ENCODE measurements at places on chromosomes 7 and 10.

- DNase-seq: no peak
These were observed 50.8 kb upstream of the FRMD4A start for GRCh38 chr10:14381475-14381874.

DNA sequence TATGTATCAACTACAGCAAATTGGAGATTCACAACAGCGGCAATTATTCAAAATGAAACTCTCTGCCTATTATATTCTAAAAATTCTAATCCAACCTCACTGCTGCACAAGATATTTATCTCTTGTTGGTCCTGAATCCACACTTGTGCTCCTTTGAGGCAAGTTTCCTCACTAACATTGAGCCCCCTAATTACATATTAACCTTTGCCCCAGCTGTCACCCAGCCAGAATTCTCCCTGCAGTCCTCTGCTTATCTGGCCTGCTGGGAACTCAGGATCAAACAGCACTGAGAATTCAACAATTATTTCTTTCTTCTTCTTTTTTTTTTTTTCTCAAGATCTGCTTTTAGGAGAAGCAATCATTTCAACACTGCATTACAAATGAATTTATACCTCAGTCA lies 21.5 kb upstream of the PLAC9 start:
- no peak for DNase-seq

DNA sequence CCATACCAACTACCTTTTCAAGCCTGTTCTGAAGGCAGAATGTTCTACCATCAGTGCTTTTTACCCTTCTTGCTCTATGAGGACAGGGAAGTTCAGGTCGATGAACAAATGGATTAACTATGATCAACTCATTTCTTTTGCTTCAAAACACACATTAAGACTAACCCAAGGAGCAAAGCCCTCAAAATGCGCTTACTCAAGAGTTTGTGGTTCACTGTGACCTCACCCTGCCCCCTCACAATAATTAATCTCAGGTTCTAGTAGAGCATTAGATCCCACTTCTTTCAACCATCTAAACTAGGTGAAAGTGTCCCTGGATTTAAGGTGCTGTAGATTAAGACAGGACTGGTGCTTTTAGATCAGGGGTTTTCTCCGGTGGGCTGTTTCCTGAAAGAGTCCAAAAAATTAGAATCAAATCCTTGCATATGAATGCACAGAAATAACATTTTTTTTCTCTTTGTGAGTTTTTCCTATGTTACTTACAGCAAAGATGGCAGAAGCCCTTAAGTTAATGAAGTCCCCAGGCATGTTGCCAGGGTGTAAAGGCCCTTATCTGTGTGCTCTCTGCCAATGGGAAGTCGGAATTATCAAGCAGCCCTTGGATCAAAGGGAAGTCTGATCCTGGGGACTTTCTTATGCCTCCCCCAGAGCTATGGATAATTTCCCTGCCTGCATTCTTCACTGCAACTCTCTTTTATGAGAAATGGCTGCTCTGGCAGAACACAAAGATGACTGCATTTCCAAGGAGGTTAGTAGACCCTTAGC lies 205.5 kb upstream of the STK17A start:
- DNase-seq: no peak

DNA sequence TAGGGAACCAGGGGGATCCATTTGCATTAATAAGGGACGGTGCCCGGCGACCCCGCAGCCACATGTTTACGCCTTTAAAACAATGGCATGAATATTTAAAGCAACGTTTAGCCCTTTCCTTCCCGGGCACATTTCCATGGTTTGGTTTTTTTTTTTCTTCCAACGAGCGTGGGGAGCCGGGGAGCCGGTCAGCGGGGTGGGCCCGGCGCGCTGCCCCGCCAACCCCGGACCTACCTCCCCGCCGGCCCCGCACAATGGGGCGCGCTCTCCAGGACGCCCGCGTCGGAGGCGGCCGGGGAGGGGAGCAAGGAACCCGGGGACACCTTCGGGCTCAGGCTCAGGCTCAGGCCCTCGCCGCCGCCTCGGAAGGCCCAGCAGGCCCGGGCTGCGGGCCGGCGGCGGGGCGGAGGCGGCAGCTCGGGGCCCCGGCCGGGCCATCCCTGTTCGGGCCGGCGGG lies 1.0 kb downstream of the SEPHS1 start:
- DNase-seq: peak; percentile 42

- no peak for DNase-seq
These were observed 251.9 kb downstream of the AGMO start for GRCh38 chr7:15309872-15310271.

- DNase-seq: no peak
These were observed 22.3 kb upstream of the NANOS1 start for GRCh38 chr10:119007211-119007574.

DNA sequence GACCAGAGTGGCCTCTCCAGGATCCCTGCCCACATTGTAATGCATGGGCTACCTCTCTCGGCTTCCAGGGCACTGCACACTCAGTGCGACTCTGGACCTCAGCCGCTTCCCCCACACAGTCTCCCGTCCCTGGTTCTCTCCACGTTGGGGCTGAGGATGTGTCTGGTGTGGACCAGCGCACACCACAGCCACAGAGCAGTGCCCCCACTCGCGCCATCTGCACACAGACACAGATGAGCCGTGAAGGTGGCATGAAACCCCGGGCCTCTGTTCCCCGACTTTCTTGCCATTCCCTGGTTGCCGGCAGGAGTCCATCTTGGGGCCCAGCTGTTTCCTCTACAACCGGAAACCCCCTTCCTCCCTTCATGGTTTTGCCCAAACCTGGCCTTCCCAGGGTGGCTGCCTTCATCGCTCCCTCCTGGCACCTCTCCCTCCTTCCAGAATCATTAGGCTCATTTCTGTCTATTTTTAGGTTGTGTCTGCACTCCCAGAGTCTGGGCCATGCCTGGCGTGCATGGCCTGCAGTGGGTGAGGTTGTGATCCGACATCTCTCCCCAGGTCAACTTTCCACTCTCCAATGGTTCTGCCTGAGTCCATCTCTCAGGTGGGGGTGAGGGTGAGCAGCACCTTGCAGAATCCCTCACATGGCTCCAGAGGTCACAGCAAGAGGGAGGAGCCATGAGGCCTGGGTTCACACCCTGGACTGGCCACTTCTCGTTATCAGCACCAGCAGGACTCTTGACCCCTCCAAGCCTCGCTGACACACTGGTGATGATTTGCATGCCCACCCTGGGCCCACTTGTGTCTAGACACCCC lies 10.1 kb downstream of the RASGEF1A start:
- DNase-seq: no peak

DNA sequence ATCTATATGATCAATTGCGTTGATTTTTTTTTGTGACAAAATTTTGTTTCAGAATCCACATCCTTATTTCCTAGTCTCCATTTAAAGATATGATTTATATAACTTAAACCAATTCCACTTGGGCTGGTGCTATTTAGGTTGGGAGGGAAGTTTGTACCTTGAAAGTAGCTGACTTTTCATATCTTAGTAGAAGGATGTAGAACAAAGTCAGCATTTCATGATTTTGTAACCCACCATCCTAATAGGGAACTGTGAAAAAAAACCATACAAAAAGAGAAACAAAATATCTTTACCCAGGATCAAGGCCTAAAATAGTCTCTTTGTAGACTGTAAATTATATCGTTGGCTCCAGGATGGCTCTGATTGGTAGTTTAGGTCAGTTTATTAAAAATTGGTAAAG lies 8.3 kb downstream of the HECTD2 start:
- DNase-seq: no peak

- DNase-seq: no peak
These were observed 259.3 kb upstream of the SHH start for GRCh38 chr7:156071612-156072011.

DNA sequence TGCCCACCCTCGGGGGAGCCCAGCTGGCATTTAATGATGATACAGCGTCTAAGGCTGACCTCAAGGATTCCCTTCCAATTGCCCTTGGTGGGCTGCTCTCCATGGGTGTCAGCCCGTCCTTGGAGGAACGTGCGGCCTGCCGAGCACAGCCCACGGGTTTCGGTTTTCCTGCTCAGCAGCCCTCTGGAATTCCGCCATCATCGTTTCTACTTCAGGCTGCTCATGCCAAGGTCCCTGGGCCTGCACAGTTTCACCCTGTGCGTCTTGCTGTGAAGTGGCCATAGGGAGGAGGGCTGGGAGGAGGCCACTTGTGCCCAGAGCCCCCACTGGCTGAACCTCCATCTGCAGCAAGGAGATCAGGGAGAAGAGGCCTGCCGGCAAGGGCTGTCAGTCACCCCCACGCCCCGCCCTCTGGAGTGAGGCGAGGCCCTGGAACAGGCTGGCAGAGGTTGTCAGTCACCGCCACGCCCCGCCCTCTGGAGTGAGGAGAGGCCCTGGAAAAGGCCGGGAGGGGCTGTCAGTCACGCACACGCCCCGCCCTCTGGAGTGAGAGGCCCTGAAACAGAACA lies 82.8 kb downstream of the CHST15 start:
- no peak for DNase-seq

- no peak for DNase-seq
These were observed 74.5 kb downstream of the LRMDA start for GRCh38 chr10:75505840-75506506.

- no peak for DNase-seq
These were observed 47.4 kb downstream of the JAZF1 start for GRCh38 chr7:28132959-28133870.

GRCh38 chr10:101940916-101941315 lies 97.3 kb upstream of the KCNIP2 start:
- DNase-seq: no peak

GRCh38 chr7:129271500-129272355 lies 46.9 kb downstream of the AHCYL2 start:
- peak; percentile 34 for DNase-seq

- no peak for DNase-seq
These were observed 4.8 kb downstream of the OR2A25 start for GRCh38 chr7:144074374-144074773.

DNA sequence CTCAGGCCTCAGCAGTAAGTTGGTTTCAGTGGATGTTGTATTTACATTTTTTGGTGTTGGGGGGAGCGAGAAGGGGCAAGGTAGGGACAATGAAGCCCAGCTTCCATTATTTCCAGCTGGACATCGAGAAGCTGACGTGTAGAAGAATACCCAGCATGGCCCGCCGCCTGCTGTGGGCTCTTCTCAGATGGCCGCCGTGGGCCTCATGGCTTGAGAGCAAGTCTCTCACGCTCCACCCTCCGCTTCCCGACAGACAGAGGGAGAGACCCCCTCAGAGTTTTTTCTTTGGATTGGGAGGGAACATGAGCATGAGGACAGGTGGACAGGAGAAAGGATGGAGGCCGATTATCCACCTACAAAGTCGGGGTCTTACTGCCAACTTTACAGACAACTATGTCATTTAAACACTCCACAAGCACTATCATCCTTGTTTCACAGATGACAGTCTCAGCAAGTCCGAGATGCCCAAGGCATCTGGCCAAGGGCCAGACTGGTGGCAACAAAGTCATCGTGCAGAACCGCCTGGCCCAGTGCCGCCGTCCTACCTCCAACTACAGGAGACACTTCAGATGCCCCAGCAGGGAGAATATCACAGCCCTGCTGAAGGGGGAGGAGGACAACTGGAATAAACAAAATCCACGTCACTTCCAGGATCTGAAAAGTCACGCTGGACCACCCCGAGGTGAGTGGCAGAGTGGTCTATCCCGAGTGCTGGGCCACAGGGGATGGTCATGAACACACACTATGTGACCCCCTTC lies 195.9 kb downstream of the DIP2C start:
- DNase-seq: no peak

- no peak for DNase-seq
These were observed 78.9 kb upstream of the SMIM30 start for GRCh38 chr7:113197274-113197673.

- DNase-seq: no peak
These were observed 97.1 kb downstream of the SH3PXD2A start for GRCh38 chr10:103758294-103758681.

DNA sequence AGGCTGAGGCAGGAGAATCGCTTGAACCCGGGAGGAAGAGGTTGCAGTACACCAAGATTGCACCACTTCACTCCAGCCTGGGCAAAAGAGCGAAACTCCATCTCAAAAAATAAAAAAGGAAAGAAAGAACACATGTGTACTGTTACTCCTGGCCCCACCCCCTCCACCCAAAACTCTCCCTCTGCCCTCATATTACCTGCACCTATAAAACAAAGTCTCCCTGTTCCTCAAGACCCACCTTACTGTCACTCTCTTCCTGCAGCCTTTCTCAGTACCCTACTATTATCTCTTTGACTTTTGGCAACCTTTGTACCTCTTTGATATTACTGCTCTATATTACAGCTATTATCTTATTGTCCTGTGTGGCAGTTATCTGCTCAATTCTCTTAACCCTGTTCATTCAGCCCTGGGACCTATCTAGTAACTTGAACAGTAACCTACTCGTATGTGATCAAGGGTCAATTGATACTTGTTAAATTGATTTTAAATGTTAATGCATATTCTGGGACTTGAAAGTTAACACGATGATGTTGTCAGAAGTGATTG lies 68.5 kb upstream of the CAPZA2 start:
- no peak for DNase-seq

DNA sequence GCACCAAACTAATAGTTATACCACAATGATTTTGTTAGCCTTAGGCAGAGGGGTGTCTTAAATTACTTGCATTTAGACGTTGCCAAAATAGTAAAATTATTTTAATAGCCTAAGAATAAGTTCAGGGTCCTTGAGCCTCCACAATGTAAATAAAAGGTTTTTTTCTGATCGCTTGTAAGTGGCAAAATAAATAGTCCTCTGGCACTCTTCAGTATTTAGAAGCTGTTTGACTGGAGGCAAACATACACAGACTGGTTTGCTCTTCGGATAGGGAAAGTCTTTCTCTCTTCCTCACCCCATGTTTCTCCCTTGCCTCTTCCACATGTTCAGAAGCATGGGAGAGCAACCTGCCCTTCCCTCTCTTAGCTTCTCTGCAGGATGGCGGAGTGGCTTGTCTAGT lies 49.5 kb upstream of the FAM180A start:
- no peak for DNase-seq

GRCh38 chr7:9250876-9251275 lies 817.5 kb downstream of the NXPH1 start:
- DNase-seq: no peak

DNA sequence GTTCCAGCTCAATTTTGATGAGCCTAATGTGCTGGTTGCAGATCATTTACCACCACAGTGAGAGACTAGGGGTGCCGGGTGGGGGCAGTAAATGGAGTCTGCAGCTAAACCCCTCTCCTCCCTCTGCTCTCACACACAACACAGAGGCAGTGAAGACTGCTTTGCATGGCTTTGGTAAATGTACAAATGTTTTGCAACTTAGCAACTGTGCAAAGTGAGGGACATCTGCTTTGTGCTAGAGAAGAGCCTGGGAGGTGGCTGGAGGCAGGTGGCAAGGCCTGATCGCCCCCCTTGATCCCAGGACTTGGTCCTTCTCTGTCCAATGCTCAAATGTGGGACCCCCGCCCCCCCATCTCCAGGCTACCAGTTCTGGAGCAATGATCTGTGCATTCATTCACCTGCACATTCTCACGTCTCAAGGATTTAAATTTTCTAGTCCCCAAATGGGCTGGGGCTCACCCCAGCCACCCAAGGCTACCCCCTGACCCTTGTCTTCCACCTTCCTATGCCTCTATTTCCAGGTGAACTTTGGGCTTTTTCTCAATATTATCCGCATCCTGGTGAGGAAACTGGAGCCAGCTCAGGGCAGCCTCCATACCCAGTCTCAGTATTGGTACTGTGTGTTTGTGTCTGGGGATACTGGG lies 11.6 kb downstream of the GHRHR start:
- no peak for DNase-seq

- peak; percentile 89 for DNase-seq
These were observed at the start of gene COPG2 for GRCh38 chr7:130668258-130669084. Gene COPG2 (minus strand): TSS chr7:130668748. CDS start chr7:130668668, 80 bp downstream.

GRCh38 chr10:119758448-119759195 lies 32.8 kb downstream of the INPP5F start:
- DNase-seq: no peak

Measured in HuH-7.5 (cell line).